ENCODE measurements at places on chromosomes 5 and 9. TPM values are rescaled to one million over a fixed set of nuclear protein-coding genes. Genes with fewer than 3 reads are reported as not detected.

DNA sequence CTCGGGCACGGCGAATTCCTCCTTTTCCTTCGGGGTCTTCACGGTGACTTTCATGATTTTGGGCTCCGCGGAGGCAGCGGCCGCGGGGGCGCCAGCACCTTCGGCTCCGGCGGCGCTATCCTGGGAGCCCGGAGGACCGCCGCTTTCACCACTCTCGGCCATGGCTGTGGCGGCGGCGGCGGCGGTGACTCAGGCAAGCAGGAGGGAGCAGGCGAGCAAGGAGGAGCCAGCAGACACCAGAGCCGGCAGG, 315 bp downstream of the UBQLN1 start:
- peaks cover 5% of the 10 kb centered on the region for H3K4me1 ChIP-seq
- peak overlapping the region; percentile 100 for H3K27ac ChIP-seq
- H3K4me3 ChIP-seq, result peak overlapping the region; percentile 89

DNA sequence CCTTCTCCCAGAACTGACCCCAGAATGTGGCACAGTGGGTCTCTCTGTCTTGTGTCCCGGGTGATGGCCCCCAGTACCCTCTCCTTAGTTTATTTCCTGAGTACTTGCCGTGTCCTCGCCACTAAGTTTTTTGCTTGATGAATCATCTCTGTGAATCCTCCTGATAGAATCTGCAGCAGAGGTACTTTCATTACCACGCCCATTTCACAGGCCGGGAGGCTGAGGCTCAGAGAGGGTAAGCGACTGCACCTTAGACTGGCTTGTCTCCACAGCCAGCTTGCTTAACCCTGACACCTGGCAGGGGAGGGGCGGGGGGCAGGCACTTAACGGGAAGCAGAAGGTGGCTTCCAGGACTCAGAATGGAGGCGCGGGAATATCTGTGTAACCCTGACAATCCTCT, 7.9 kb upstream of the IER5L start:
- no peaks in the 10 kb centered on the region for H3K27me3 ChIP-seq
- DNase-seq, result no peak
- no peak overlapping the region for H3K27ac ChIP-seq
- no peaks in the 10 kb centered on the region for H3K36me3 ChIP-seq

- DNase-seq, result no peak
- no peaks in the 10 kb centered on the region for H3K36me3 ChIP-seq
- no peak overlapping the region for H3K4me3 ChIP-seq
- no peak overlapping the region for H3K27ac ChIP-seq
Measured at GRCh38 chr5:7474821-7475403, 79.0 kb downstream of the ADCY2 start.

- peak; percentile 84 for DNase-seq
- peaks cover 41% of the 10 kb centered on the region for H3K36me3 ChIP-seq
Measured at GRCh38 chr5:178207183-178207916, 3.0 kb downstream of the HNRNPAB start.

- no peaks in the 10 kb centered on the region for H3K36me3 ChIP-seq
- DNase-seq, result peak; percentile 39
- H3K27me3 ChIP-seq, result no peaks in the 10 kb centered on the region
- H3K4me3 ChIP-seq, result no peak overlapping the region
- H3K27ac ChIP-seq, result no peak overlapping the region
- no peaks in the 10 kb centered on the region for H3K4me1 ChIP-seq
Measured at GRCh38 chr9:97487107-97487506, 14.4 kb upstream of the TMOD1 start.

DNA sequence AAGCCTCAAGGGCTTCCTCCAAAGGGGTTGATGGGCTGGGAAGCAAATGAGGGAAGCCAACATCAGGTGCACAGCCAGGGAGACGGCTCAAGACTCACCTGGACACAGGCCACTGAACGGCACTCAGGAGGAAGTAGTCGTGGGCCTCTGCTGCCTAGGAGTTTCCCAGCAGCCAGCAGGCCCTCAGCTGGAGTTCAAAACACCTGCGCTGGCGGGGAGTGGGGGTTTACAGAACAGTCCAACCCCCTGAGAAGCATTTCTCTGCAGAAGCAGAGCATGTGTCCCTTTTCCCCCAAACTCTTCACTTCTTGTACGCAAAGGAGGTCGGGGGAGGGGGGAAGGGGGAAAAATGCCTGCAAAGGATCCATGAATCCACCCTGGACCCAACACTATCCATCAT, 2.3 kb downstream of the WHRN start:
- H3K36me3 ChIP-seq, result no peaks in the 10 kb centered on the region
- H3K4me3 ChIP-seq, result no peak overlapping the region
- H3K27me3 ChIP-seq, result peaks cover 28% of the 10 kb centered on the region
- no peak for DNase-seq

- H3K36me3 ChIP-seq, result no peaks in the 10 kb centered on the region
- peak overlapping the region; percentile 60 for H3K27ac ChIP-seq
- peak; percentile 87 for DNase-seq
- peaks cover 9% of the 10 kb centered on the region for H3K4me1 ChIP-seq
- no peak overlapping the region for H3K4me3 ChIP-seq
Measured at GRCh38 chr9:115157245-115157674, 39.3 kb upstream of the TNC start.

DNA sequence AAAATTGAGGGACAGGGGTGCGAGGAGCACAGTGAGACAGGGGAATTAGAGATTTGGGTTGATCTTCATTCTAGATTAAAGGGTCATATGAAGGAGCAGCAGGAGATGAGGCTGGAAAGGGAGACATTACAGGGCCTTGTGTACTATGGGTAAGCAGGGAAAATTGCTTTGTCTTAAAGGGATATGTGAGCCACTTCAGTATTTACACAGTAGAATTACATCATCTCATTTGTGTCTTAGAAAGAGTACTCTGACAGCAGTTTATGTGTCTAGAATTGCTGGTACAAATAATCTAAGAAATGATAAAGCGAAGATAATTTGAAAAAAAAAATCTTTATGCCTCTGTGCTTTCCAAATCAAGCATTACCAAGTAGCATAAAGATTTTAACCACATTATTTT, 287.0 kb upstream of the ARRDC3 start:
- no peaks in the 10 kb centered on the region for H3K36me3 ChIP-seq
- peak; percentile 0 for DNase-seq
- no peak overlapping the region for H3K4me3 ChIP-seq
- H3K27ac ChIP-seq, result no peak overlapping the region

DNA sequence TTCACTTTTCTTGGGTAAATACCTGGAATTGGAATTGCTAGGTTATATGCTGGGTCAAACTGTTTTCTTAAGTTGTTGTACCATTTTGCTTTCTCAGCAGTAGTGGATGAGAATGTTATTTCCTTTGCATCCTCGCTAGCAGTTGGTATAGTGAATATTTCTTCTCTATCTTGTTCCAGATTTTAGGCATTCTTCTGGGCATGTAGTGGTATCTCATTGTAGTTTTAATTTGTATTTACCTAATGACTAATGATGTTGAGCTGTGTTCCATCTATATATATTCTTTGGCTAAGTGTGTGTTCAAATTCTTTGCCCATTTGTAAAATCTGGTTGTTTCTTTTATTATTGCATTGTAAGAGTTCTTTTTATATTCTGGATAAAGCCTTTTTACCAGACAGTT, 333.3 kb downstream of the MAT2B start:
- no peak overlapping the region for H3K4me3 ChIP-seq
- DNase-seq, result no peak
- no peaks in the 10 kb centered on the region for H3K36me3 ChIP-seq
- no peaks in the 10 kb centered on the region for H3K4me1 ChIP-seq

GRCh38 chr9:2345013-2345412, 276.6 kb upstream of the VLDLR start:
- DNase-seq, result no peak
- no peak overlapping the region for H3K27ac ChIP-seq
- no peaks in the 10 kb centered on the region for H3K36me3 ChIP-seq
- no peak overlapping the region for H3K4me3 ChIP-seq
- H3K4me1 ChIP-seq, result no peaks in the 10 kb centered on the region

GRCh38 chr9:70159630-70160029, 99.1 kb upstream of the SMC5 start:
- peak; percentile 57 for DNase-seq
- no peaks in the 10 kb centered on the region for H3K4me1 ChIP-seq
- no peak overlapping the region for H3K27ac ChIP-seq
- no peak overlapping the region for H3K4me3 ChIP-seq
- no peaks in the 10 kb centered on the region for H3K36me3 ChIP-seq

- H3K27me3 ChIP-seq, result no peaks in the 10 kb centered on the region
- H3K27ac ChIP-seq, result no peak overlapping the region
- peaks cover 5% of the 10 kb centered on the region for H3K4me1 ChIP-seq
- H3K4me3 ChIP-seq, result no peak overlapping the region
Measured at GRCh38 chr5:56674441-56674840, 140.9 kb upstream of the MAP3K1 start.

DNA sequence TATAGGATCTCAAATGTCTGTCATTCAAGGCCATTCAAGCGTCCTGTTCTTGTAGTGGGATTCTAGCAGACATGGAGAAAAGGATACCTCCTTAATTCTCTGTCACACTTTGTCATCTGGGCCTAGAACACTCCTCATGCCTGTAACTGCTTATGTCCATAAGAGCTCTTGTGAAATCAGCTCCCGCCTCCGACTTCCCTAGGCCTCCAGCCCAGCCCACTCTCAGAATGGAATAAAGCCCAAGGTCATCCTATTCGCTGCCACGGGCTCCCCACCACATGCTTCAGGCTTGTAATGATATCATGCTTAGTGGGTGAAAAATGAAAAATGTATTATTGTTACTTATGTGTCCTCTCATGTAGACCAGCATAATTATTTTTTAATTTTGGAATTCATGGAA, 632.5 kb downstream of the ISL1 start:
- no peaks in the 10 kb centered on the region for H3K27me3 ChIP-seq
- H3K27ac ChIP-seq, result no peak overlapping the region
- no peak for DNase-seq
- no peaks in the 10 kb centered on the region for H3K36me3 ChIP-seq
- H3K4me1 ChIP-seq, result no peaks in the 10 kb centered on the region
- H3K4me3 ChIP-seq, result no peak overlapping the region

- peak overlapping the region; percentile 95 for H3K27ac ChIP-seq
- peak overlapping the region; percentile 94 for H3K4me3 ChIP-seq
- H3K27me3 ChIP-seq, result no peaks in the 10 kb centered on the region
Measured at GRCh38 chr5:95730011-95730700, 980 bp upstream of the RHOBTB3 start.

DNA sequence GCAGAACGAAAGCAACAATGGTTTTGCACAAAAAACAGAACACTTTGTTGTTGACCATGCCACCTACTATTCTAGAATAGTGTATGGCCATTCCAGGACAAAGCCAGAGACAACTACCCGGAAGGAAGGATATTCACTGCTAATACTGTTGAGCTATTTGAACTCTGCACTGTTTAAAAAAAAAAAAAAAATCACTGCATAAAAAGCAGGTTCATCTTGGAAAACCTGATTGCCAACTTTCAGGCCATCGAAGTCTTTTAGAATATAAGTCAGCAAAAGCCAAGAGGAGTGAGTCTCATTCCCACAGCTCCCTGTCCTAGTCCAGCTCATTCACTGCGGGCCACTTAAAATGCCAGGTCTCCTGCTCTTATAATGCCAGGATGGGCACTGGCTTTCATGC, 4.0 kb downstream of the ENC1 start:
- DNase-seq, result no peak
- H3K27ac ChIP-seq, result no peak overlapping the region
- H3K4me1 ChIP-seq, result peaks cover 27% of the 10 kb centered on the region
- H3K4me3 ChIP-seq, result no peak overlapping the region
- H3K27me3 ChIP-seq, result no peaks in the 10 kb centered on the region

The TLE1 gene
- 29.7 TPM for total RNA-seq

The HAPLN1 gene
- not detected for total RNA-seq

The BNIP1 gene
- 23.9 TPM for total RNA-seq

The FGF10 gene
- total RNA-seq, result 110 TPM

The LTC4S gene
- 0.83 TPM for total RNA-seq

The GARIN3 gene
- total RNA-seq, result not detected

The WDR38 gene
- not detected for total RNA-seq

The KIF2A gene
- 59.3 TPM for total RNA-seq
